ENCODE measurements at places on chromosomes 3 and 15.

DNA sequence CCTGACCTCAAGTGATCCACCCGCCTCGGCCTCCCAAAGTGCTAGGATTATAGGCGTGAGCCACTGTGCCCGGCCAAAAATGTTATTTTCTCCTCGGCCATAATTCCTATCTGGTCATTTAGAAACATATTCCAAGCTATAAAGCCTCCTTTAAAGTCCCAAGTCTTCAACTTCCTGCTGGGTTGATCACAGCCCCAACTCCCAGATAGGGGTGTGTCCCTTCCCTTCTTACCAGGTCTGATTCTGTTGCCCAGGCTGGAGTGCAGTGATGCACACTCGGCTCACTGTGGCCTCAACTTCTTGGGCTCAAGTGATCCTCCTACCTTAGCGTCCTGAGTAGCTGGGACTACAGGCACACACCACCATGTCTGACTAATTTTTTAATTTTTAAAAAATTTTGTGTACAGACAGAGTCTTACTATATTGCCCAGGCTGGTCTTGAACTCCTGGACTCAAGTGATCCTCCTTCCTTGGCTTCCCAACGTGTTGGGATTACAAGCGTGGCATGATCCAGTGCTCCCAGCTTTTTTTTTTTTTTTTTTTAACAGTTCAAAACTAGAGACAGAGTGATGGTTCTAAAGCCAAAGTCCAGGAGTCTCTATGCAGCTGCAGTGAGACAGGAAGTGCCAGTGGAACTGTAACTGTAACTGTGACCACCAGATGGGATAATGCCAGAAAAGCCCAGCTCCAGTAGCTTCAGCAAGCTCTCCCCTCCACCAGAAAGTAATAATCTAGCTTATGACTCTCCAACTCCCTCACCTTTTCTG lies 8.2 kb upstream of the PRKAR2A start:
- no peak for DNase-seq

DNA sequence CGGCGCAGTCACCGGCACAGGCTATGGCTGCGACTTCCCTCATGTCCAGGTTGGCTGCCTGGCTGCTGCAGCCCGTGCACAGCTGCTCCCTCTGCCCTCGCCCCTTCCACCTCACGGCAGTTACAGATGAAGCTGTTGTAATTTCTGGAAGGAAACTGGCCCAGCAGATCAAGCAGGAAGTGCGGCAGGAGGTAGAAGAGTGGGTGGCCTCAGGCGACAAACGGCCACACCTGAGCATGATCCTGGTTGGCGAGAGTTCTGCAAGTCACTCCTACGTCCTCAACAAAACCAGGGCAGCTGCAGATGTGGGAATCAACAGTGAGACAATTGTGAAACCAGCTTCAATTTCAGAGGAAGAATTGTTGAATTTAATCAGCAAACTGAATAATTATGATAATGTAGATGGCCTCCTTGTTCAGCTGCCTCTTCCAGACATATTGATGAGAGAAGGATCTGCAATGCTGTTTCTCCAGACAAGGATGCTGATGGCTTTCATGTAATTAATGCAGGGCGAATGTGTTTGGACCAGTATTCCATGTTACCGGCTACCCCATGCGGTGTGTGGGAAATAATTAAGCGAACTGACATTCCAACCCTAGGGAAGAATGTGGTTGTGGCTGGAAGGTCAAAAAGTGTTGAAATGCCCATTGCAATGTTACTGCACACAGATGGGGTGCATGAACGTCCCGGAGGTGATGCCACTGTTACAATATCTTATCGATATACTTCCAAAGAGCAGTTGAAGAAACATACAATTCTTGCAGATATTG lies 13.2 kb upstream of the GNB4 start:
- DNase-seq, result no peak

- DNase-seq, result no peak
These were observed 142.5 kb downstream of the XXYLT1 start for GRCh38 chr3:195128255-195129071.

GRCh38 chr3:44416031-44417030 lies 61.1 kb downstream of the ZNF445 start:
- DNase-seq, result no peak

DNA sequence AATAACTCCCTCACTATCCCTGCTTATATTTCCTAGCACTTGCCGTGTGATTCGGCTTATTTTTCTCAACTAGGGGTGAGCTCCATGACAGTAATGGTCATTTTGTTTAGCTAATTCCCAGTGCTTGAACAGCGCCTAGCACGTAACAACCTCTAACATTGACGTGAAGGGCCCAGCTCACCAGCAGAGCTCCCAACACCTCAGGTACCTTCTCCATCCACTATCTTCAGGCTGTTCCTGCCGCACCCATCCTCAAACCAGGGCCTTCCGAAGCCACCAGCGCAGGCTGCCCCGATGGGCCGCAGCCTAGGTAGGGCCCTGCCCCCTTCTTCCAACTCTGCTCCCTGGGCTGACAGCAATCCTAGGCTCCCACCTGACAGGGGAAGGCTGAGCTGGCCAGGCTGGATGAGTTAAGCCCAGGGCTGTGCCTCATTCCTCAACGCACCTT lies 751 bp upstream of the RPS17 start:
- DNase-seq, result peak; percentile 22

All from cardiac muscle cell (in vitro differentiated cells and primary cell).